NCI-H510A treated with DMSO at 0.1 percent for 48 hours (cell line): ENCODE measurements at places on chromosomes 13 and 19.
A peak's percentile ranks its signal among the peaks of the same experiment; 100 is the strongest.

DNA sequence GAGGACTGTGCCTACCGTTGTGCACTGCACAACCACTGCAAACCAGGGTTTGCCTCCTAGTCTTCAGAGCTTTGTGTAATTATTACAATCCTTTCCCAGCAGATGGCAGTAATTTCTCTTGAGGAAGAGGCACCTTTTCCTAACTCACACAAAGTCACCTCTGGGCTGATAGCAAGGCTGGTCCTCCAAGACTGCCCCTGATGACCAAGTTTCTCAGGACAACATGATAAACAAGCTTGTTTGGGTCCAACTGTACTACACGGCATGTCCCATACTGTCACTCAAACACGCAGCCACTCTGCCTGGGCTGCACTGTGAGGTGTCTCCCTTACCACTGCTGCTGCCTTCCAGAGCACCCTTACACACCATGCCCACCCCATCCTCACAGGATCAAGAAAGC, 39.3 kb downstream of the RFXAP start:
- peak; percentile 80 for DNase-seq

GRCh38 chr13:36355632-36356031, 9.4 kb upstream of the SPART start:
- DNase-seq, result no peak

DNA sequence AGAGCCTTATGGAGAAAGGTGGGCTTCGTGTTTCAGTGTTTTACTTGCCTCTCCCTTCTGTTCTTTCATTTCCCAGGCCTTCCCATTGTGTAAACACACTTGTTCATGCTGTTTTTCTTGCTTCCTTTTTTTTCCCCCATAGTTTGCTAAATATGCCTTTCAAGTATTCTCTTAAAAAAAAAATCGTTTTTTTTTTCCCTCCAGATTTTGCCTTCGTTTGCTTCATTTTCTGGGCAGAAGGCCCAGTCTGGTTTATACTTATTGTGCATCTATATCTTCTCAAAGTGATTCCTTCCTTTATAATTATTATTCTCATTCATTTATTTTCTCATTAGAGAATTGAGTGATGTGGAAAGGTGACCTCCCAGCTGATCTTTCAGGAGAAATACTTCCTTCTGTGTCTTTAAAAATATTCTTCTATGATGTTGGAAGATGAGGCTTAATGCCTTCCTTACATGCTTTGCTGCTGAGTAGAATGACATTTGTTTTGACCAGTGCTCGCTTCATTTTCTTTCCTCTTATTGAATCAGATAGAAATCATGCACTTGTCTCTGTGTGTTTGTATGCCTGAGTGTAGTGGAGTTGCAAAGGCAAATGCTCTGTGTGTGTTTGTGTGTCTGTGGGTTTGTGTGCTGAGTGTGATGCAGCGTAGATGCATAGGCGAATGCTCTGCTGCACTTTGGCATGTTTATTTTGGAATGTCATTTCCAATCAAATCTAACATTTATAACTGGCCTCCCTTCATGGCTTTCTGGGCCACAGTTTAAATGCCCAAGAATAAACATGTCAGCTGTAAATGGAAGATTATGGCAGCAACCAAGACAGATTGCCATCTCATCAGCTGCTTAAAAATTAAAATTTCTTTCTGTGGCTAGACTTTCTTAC, 591.4 kb downstream of the FGF9 start:
- no peak for DNase-seq

GRCh38 chr19:35013041-35013819, 13.1 kb downstream of the GRAMD1A start:
- no peak for DNase-seq

DNA sequence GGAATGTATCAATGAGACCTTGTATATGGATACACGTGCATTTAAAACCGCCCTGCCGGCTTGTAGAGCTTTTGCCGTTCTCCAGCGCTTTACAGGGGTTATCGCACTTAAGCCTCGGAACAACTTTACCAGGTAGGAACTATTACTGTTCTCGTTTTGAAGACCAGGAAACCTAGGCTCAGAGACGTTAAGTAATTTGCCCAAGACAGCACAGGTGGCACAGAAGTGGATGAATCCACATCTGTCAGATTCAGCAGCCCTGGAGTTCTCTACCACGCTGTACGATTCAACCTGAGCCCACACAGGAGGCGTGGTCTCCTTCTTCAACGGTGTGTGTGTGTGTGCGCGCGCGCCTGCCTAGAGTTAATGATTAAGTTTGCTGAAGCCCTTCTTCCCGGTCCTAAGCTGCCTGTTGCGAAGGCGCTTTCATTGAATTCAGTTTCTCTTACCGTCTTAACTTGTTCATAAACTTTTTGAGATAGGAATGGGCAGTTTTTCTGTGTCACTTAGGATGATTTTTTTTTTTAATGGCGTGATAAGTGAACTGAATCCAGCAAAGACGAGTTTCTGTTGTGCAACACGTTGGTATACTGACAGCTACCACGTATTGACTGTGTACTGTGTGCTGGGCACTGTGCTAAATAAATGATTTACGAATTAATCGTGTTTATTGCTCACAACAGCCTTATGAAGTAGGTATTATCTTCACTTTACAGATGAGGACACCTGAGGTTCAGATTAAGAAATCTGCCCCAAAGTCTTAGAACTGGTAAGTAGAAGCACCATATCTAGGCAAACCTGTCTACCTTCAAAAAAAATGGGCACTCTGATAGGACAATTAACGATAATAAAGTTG, 67.4 kb downstream of the KCNRG start:
- DNase-seq, result peak; percentile 65

GRCh38 chr13:20669162-20669561, 34.3 kb upstream of the IL17D start:
- DNase-seq, result no peak

GRCh38 chr13:29581666-29582065, 13.8 kb downstream of the SLC7A1 start:
- DNase-seq, result no peak

DNA sequence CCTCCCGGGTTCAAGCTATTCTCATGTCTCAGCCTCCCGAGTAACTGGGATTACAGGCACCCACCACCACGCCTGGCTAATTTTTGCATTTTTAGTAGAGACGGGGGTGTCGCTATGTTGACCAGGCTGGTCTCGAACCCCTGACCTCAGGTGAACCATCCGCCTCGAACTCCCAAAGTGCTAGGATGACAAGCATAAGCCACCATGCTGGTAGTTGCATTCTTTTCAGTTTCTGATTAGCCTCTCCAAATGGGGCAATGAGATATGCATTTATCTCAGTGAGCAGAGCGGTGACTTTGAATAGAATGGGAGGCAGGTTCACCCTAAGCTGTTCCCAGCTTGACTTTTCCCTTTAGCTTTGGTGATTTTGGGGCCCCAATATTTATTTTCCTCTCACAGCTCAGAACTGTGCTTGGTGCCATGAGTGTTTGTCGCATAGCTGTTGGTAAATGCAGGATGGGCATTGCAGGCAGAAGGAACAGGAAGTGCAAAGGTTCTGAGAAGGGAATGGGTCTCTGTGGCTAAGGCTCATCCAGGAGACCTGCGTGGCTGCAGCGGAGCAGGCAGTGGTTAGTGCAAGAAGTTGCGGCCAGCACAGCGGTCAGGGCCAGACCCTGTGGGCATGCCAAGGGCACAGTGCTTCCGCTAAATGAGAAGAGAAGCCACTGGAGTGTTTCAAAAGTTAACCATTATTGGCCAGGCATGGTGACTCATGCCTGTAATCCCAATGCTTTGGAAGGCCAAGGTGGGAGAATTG, 20.7 kb downstream of the LYPD3 start:
- no peak for DNase-seq

- DNase-seq, result no peak
Measured at GRCh38 chr13:84784443-84785153, 902.3 kb upstream of the SLITRK1 start.

DNA sequence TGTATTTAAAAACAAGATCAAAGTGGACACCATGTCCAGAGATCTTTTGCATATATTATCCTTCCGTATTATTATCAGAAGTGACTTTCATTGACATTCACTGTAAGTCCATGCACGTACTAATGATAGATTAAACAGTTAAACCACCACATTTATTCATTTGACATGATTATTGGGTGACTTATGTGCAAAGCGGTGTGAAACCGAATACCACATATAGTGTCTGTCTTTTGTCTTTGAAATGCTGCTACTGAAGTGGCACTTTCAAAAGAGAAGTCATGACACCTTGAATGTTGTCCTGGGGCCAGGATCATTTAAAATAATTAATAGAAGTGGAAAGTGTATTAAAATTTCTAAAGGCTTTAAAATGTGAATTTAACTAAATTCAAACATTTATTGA, 100.1 kb downstream of the ERCC5 start:
- no peak for DNase-seq

DNA sequence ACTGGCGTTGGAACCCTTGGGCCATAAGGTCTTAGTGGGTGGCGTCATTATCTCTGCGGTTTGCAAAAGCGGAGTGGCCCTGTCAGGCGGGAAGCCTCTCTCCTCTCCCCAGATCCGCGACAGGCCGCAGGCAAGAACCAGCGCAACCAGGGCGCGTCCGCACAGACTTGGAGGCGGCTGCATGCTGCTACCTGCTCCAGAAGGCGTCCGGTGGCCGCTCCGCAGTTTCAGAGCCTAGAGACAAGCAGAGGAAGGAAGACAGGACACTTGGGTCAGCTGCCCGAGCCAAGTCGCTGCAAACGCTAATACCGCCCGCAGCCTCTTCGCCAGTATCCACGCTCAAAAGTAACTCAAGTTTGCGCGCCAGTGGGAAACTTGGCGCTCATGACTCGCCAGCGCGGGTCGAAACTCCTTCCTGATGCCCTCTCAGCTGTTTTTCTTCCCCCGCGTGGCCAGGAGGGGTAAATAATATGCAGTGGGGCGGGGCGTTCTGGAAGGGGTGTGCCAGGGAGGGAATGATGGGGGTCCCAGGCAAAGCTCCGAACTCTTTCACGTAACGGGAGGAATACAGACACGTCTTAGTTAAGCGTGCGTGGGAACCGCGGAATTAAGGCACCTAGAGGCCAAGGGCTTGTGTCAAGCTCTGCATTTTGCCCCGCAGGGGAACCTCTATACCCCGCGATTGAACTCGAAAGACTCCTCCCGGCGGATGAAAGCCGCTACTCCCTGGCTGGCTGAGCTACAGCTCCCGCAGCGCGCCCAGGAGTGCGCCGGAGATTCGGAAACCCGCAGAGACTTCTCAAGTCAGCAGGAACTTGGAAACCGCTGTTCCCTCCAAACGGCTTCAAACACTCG, at the start of gene EDNRB:
Gene EDNRB (minus strand): TSS at position 441 of the 855 bp plus-strand sequence. CDS start 258 bp downstream, at position 183.
- DNase-seq, result no peak

GRCh38 chr19:47093841-47094240, 19.7 kb downstream of the ZC3H4 start:
- no peak for DNase-seq

DNA sequence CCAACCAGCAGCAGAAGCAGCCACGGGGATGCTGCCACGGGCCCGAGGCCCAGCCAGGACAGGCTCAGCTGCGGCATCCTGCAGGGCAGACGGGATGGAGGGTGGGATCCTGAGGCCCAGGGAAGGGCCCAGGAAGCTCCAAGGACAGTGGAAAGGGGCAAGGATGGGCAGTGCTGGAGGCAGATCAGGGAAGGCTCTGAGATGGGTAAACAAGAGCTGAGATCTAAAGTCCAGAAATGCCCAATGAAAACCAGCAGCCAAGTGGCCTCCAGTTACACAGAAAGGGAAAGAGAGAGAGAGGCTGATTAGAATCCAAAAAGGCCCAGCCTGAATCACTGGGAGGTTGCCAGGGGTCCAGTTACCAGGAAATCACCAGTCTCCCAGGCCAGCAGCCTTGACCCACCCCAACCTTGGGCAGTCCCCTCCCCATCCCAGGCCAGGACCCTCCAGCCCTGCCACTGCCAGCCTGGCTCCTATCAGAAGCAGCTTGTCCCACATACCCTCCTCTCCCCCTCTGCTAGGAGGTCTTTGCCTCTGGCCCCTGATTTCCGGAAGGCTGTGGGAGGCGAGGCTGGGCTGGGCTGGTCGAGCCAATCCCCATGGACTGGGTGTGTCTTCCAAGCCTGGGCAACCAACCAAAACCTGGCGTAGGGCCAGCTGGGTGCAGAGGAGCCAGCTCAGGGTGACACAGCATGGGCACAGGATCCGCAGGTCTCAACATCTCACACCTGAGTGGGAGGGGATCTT, at the start of gene CYP4F11:
Gene CYP4F11 (minus strand): TSS at position 198 of the 747 bp plus-strand sequence. CDS start 121 bp downstream, at position 77.
- DNase-seq, result no peak

GRCh38 chr19:11261971-11262839, at the start of gene DOCK6:
Gene DOCK6 (minus strand): TSS chr19:11262524. CDS start chr19:11262440, 84 bp downstream.
- DNase-seq, result peak; percentile 9

DNA sequence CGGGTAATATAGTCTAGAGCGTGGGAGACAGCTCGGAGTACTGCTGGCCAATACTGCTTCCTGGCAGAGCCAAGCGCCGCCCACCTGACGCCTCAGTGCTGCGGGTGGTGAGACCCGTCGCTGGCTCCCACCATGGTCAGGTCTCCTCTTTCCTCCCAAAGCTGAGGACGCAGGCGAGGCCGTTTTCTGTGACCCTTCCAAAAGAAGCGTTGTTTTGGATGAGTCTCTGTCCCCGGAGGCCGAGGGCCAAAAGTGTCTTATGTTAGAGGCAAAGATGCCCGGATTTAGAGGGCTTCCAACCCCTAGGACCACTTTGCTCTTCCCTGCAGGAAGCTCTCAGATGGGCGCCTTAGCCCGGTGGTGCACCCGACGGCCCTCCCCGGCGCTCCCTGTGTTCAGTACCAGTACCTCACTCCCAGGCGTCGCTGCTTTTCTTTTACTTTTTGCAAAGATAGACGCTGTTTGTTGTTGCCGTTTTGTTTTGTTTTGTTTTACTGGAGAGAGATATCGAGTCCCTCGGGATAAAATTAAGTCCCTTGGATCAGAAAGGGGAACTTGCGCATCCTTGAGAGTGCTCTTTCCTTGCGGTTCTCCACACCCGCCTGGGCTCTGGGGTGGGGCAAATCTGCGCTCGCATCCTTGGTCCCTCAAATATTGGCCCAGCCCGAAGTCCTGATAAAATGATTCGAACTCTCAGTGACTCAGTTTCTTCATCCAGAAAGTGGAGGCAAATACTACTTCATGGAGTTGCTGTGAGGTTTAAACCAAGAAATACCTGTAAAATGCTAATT, 7.0 kb downstream of the PDX1 start:
- DNase-seq, result no peak

- DNase-seq, result no peak
Measured at GRCh38 chr19:12596485-12596884, 14.1 kb downstream of the ZNF490 start.
